ENCODE measurements at places on chromosomes 1 and 21. TPM values are rescaled to one million over a fixed set of nuclear protein-coding genes. Genes with fewer than 3 reads are reported as not detected.

DNA sequence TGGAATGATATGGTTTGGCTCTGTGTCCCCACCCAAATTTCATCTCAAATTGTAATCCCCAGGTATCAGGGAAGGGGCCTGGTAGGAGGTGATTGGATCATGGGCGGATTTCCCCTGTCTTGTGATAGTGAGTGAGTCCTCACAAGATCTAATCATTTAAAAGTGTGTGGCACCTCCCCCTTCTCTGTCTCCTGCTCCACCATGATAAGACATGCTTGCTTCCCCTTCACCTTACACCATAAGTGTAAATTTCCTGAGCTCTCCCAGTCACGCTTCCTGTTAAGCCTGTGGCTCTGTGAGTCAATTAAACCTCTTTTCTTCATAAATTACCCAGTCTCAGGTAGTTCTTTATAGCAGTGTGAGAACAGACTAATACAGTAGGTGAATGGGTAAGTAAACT, 109.3 kb downstream of the DMRTB1 start:
- H3K27ac ChIP-seq: no peak overlapping the region
- no peak for DNase-seq
- peaks cover 7% of the 10 kb centered on the region for H3K27me3 ChIP-seq
- no peaks in the 10 kb centered on the region for H3K36me3 ChIP-seq
- H3K4me1 ChIP-seq: peaks cover 7% of the 10 kb centered on the region

- H3K27me3 ChIP-seq: no peaks in the 10 kb centered on the region
- H3K4me1 ChIP-seq: no peaks in the 10 kb centered on the region
- H3K27ac ChIP-seq: no peak overlapping the region
- H3K36me3 ChIP-seq: no peaks in the 10 kb centered on the region
- no peak for DNase-seq
Measured at GRCh38 chr1:40838045-40838979, 23.9 kb downstream of the CITED4 start.

The HES5 gene
- 1.1 TPM for total RNA-seq

The ROR1 gene
- 3.6 TPM for total RNA-seq

The OR14K1 gene
- total RNA-seq: not detected

The ADAMTSL4 gene
- total RNA-seq: 26.2 TPM

The ENAH gene
- total RNA-seq: 14.7 TPM

GRCh38 chr1:54289712-54290233, 89.8 kb downstream of the MRPL37 start:
- DNase-seq: no peak
- no peak overlapping the region for H3K4me3 ChIP-seq
- H3K4me1 ChIP-seq: peaks cover 62% of the 10 kb centered on the region

The ADIPOR1 gene
- total RNA-seq: 58.7 TPM

DNA sequence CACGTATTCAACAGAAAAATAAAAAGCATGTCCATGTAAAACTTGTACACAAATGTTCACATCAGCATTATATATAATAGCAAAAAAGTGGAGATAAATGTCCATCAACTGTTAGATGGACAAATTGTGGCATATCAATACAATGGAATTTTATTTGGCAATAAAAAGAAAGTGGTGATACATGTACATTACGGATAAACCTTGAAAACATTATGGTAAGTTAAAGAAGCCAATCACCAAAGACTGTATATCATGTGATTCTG, 76.9 kb downstream of the EIF4G3 start:
- H3K36me3 ChIP-seq: no peaks in the 10 kb centered on the region
- no peaks in the 10 kb centered on the region for H3K4me1 ChIP-seq
- H3K27me3 ChIP-seq: no peaks in the 10 kb centered on the region
- H3K27ac ChIP-seq: no peak overlapping the region

- H3K4me1 ChIP-seq: peaks cover 10% of the 10 kb centered on the region
- DNase-seq: no peak
- no peak overlapping the region for H3K4me3 ChIP-seq
Measured at GRCh38 chr1:225409051-225409450, 18.8 kb downstream of the LBR start.

- no peaks in the 10 kb centered on the region for H3K27me3 ChIP-seq
- no peaks in the 10 kb centered on the region for H3K4me1 ChIP-seq
- DNase-seq: no peak
- no peak overlapping the region for H3K27ac ChIP-seq
- no peaks in the 10 kb centered on the region for H3K36me3 ChIP-seq
Measured at GRCh38 chr1:163796394-163796821, 474.7 kb downstream of the NUF2 start.

The MYOG gene
- not detected for total RNA-seq

- no peaks in the 10 kb centered on the region for H3K27me3 ChIP-seq
- H3K4me3 ChIP-seq: no peak overlapping the region
- H3K4me1 ChIP-seq: peaks cover 32% of the 10 kb centered on the region
- H3K36me3 ChIP-seq: no peaks in the 10 kb centered on the region
- no peak overlapping the region for H3K27ac ChIP-seq
Measured at GRCh38 chr1:28286111-28286510, 26.8 kb downstream of the SESN2 start.

- no peaks in the 10 kb centered on the region for H3K4me1 ChIP-seq
- no peak overlapping the region for H3K27ac ChIP-seq
- no peaks in the 10 kb centered on the region for H3K36me3 ChIP-seq
- no peak overlapping the region for H3K4me3 ChIP-seq
- no peaks in the 10 kb centered on the region for H3K27me3 ChIP-seq
- no peak for DNase-seq
Measured at GRCh38 chr1:203206129-203206687, 19.7 kb upstream of the CHI3L1 start.

All from transverse colon (tissue), 4 donors.